ENCODE measurements at places on chromosomes 6 and 20.

- no peak for DNase-seq
Measured at GRCh38 chr6:155158030-155158843, 105.6 kb upstream of the CLDN20 start.

GRCh38 chr6:83615025-83615999 lies 93.6 kb downstream of the SNAP91 start:
- DNase-seq, result peak; percentile 55

DNA sequence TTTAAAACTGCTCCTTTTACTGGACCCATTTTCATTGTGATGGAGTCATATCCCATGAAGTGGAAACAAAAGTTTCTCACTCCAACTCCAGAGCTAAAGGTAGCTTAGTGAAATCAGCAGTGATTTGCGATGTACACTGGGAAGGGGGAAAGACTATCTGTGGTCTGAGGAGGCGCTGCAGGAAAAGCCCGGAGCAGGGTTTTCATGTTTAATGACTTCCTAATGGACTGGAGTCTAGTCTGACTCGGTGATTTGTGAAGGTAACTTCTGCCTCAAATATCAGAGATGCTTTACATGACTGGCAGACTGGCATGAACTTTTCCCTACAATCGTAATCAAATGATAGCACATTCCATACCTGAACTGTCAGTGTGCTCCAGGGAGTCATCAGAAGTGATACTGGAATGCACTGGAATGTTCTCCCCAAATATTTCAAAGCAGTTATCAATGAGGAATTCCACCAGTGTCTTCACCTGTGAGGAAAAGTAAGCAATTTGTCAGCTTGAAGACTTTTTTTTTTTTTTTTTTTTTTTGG lies 7.0 kb downstream of the TAGAP start:
- DNase-seq, result no peak

GRCh38 chr6:14799928-14800327 lies 445.9 kb upstream of the JARID2 start:
- peak; percentile 93 for DNase-seq

GRCh38 chr20:37359836-37360235 lies 13.9 kb downstream of the SRC start:
- DNase-seq, result no peak

DNA sequence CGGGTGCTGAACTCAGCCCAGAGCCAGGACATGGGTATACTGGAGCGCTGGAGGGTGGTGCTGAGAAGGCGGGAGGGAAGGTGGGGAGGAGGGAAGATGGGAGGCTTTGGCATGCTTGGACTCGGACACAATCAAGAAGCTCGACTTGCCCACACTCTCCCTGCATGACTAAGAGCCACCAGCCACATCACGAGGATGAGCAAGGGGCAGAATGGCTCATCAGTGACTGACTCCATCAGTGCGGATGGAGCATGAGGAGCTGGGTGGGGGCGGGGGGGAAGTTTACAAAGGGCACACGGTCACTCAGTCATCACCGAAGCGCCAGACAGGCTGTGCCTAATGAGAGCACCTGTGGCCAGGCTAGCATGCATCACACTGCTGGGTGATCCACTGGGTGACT lies 222.8 kb downstream of the KIF16B start:
- no peak for DNase-seq

Measured in fibroblast of pulmonary artery (primary cell).